Hematopoietic multipotent progenitor cell treated with erythropoietin and hydrocortisone succinate and interleukin-3 and kit ligand, for 4 days (in vitro differentiated cells): ENCODE measurements at places on chromosomes 6 and 20.

DNA sequence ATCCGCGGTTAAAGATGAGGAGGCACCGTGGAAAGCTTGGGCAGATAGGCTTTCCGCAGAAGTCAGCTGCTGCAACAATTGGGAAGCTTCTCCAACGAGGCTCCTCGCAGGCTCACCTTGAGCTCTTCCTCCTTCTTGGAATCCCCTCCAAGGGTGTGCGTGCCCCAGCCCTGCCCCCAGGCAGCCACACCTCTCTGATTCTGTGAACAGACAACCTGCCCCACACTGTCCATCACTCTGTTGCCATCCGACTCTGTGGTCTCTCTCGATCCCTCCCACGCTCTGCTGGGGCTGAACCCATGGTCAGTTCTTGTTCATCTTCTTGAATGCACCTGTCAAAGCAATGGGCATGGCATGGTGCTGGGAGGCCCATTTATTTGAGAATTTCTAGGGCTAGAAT, 31.5 kb downstream of the PACSIN1 start:
- DNase-seq, result no peak

DNA sequence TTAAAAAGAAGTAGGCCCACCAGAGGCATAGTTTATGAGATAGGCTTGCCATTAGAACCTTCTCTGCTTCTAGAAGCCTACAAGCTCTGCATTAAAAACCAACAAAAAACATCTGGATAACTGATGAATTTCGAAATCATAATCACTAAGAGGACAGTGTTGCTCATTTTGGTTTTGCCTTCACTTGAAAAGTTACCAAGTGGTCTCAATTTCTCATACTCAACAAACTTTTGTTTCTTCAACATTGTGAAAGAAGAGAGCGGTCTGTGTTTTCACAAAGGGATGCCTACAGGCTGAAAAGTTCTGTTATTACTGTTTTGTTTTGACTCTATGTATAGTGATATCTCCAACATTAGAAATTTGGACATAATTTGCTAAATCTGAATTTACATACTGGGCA, 98.9 kb downstream of the PDSS2 start:
- DNase-seq, result peak; percentile 14

DNA sequence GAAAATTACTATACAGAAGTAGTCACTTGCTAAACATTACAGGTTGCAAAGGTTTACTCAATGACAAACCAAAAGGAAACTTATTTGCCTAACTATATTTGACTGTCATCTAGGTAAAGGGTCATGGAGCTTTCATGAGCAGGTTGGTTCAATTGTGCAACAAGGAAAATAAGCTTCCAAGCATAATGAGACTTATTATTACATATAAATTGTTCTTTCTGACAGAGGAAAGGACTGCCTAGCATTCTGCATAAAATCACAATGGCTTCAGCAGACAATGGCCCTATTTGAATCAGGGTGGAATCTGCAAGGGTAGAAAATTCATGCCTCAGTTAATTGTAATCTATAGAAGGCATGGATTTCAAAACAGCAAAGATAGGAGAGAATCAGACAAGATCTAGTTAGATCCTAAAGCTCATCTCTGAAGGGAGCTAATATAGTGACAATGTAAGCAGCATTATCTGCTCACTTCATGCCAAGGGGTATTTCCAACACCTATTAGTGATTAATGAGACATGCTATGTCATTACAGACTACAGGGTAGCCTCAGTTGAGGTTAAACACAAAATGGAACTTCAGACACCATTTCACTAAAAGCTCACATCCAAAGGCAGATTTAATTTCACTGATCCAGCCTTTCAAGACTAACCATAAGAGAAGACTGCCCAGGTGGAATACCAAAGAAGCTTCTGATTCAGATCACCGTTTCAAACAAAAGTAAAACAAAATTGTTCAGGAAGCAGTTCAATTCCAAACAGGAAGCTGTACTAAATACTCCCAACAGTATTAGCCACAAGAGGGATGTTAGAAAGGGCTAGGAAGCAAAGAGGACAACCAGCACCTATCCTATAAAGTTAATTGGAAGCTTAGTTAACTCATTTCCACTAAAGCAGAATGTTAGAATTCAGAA, 8.5 kb downstream of the STAU1 start:
- DNase-seq, result no peak

DNA sequence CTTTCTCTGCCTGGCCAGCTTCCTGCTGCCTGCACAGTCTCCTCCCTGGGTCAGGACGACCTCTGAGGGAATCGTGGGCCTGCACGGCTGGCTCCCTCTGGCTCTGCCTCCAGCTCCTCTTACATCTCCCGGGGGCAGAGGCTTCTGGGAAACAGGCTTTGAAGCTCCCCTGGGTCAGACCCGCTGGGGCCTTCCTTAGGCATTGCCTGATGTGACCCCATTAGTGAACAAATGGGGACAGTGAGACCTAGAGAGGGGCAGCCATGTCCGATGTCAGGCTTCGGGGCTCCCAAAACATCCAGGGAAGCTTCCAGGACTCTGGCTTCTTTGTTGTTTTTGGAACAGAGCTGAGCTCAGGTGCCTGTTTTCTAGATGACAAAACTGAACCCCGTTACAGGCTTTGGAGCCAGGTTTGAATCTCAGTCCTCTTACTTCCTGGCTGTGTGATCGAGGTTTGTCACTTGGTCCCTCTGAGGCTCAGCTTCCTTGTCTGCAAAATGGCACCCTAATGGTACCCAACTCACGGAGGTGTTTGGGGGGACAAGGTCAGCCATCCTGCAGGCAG, 94.3 kb downstream of the CEBPB start:
- no peak for DNase-seq

GRCh38 chr6:170206317-170206621, 84.6 kb downstream of the DLL1 start:
- DNase-seq, result no peak

GRCh38 chr20:52039790-52040189, 151.8 kb downstream of the ZFP64 start:
- DNase-seq, result no peak

GRCh38 chr6:105977934-105978504, 108.1 kb upstream of the PRDM1 start:
- no peak for DNase-seq

DNA sequence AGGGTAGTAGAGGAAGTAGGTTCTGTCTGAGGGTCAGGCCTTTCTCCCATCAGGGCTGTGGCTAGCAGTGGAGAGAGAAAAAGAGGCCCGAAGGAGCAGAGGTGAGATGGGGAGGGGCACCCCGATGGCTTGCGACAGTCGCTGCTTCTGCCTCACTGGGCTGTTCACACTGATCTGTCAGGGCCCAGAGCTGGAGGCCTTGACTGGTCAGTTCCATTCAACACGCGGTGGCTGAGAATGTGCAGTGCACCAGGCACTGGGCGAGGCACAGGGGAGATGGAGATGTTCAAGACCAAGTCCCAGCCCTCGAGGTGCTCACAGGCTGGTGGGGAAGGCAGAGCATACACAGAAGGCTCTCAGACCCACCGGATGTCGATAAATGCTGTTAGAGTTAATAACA, 21.4 kb downstream of the SLC12A5 start:
- no peak for DNase-seq

DNA sequence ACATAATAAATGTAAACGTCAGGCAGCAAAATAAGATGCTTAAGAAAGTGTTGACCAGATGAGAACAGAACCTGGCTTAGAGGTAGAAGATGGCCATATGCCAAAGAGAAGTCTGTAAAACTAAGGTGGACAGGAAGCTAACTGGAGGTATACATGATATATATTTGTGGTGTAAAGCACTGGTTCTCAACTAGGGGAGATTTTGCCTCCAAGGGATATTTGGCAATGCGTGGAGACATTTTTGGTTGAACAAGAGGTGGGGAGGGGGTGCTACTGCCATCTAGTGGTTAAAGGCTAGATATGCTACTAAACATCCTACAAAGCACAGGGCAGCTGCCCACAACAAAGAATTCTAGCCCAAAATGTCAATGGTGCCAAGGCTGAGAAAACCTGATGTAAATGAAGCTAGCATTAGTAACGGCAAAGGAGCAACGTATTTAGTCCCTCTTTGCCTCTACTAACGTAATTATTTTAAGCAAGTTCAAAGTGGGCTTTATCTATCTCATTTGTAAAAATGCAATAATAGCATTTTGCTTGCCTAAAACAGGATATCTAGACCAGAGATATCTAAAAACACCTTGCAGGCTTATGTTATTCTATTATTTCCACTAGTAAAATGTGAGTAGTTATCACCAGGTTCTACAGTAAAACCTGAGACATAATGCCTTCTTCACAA, 182.6 kb downstream of the RNGTT start:
- DNase-seq, result peak; percentile 88

GRCh38 chr6:4545893-4546292, 230.3 kb upstream of the CDYL start:
- no peak for DNase-seq

- DNase-seq, result no peak
Measured at GRCh38 chr6:157595768-157596167, 214.8 kb downstream of the ZDHHC14 start.

GRCh38 chr6:125974214-125974866, 12.0 kb upstream of the TRMT11 start:
- DNase-seq, result peak; percentile 90

- no peak for DNase-seq
Measured at GRCh38 chr20:24111858-24112257, 123.3 kb upstream of the GGTLC1 start.

GRCh38 chr20:8756410-8756809, 312.5 kb upstream of the PLCB4 start:
- DNase-seq, result peak; percentile 25

- DNase-seq, result no peak
Measured at GRCh38 chr6:53896196-53896595, 101.4 kb downstream of the LRRC1 start.
